ENCODE measurements at places on chromosomes 12 and 14. TPM values are rescaled to one million over a fixed set of nuclear protein-coding genes. Genes with fewer than 3 reads are reported as not detected.

GRCh38 chr14:100523131-100523842 lies 63.9 kb downstream of the BEGAIN start:
- DNase-seq, result peak; percentile 14

DNA sequence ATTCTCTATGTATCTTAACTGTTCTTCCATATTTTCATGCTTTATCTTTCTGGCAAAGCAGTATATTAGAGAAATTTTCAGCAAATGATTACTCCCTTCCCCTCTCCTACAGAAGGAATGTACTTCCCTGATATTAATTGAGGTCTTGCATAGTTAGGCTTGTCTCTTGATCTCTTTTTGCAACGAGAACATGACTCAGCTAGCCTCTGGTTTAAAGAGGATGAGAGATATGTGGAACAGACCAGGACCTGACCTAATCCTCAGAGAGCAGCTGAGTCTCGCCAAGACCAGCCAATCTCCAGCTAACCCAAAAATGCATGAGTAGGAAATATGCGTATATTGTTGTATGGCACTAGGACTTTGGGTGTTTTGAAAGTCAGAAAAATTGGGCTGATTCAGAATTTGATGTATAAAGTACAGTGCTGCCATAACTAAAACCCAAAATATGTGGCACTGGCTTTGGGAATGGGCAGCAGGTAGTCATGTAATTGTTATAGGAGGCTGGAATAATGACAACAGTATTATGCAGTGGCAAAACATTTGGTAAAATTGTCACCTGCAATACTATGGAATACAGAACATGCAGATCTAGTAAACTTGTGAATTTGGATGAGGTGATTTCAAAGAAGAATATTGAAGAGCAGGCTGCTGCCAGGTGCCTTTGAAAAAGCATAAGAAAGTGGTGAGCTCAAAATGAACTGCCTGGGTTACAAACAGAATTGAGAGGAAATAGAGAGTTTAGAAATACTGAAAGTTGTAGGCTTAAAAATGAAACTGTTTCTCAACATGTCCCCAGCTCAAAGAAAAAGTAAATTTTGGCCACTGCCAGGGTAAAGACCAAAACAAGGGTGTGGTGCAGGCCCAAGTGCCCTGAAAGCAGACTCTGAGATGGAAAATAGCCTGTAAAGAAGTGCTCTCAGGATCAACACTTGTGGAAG lies 9.3 kb upstream of the USP15 start:
- DNase-seq, result no peak

DNA sequence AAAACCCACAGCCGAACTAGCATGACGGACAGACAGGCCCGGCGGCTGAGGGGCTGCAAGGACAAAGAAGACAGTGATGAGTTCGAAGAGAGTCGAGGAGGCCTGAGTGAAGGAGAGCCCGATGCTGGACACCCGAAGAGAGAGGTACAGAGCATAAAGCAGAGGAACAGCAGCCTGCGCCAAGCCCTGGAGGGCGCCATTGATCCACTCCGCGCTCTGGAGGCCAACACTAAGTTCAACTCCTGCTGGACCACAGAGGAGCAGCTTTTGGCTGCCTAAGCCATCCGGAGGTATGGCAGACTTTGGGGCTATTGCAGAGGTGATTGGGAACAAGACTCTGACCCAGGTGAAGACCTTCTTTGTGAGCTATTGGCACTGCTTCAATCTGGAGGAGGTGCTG lies 7.8 kb upstream of the PLXNC1 start:
- peak; percentile 48 for DNase-seq

- no peak for DNase-seq
Observed at GRCh38 chr14:99619835-99620834, 16.1 kb upstream of the CCDC85C start.

DNA sequence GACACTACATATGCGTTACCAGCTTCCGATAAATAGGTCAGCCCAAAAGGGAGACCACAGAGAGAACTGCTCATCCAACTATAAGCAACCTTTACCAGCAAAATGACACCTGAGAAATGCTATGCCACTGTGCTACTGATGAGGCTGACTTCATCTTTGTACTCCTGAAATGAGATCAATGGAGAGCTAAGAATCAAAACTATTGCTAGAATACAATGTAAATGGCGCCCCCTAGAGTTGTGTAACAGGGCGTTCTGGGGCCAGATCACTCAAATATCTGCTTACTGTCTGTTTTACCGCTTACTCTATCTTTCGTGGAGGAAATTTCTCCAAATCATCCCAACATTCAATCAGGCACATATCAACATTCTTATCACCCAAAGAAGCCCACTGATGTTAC lies 4.6 kb downstream of the ZNF384 start:
- peak; percentile 49 for DNase-seq

DNA sequence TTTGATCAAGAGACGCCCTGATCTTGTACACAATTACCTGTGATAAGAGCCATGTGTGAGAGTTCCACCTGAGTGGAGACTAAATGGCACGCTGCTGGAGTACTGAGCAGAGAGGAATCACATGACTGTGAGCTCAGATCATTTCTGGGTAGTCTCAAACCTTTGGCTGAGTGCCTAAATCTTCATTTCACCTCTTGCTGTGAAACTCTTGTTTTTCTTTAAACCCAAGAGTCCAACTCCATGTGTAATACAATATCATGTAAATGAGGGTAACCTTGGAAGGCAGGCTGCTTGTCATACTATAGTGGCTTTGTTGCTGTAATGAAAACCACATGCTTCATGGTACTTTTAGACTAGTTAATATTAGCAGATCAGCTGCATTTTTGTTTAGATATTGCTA lies 156.9 kb downstream of the CAND1 start:
- peak; percentile 41 for DNase-seq

GRCh38 chr14:31405599-31406232 lies 14.6 kb downstream of the HEATR5A start:
- DNase-seq, result no peak

- DNase-seq, result no peak
Observed at GRCh38 chr14:67510836-67511235, 22.3 kb upstream of the PLEKHH1 start.

DNA sequence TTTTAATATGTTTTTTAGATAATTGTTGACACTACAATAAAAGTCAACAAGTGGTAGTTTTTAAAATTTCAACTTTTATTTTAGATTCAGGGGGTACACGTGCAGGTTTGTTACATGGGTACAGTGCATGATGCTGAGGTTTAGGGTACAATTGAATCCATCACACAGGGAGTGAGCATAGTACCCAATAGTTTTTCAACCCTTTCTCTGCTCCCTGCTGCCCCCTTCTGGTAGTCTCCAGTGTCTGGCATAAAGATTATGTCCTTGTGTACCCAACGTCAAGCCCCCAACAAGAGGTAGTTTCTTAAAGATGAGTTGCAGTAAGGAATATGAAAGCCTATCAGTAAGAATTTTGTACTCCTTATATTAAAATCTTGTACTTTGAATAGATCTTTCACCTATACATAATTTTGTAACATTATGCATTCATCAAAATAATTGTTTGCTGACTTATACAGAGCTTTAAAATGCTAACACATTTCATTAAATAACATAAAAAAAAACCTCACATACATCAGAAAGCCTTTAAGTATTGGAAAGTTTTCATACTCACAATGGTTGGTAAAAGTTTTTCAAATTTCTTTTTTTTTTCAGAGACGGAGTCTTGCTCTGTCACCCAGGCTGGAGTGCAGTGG lies 5.4 kb upstream of the RALGAPA1 start:
- DNase-seq, result peak; percentile 86

DNA sequence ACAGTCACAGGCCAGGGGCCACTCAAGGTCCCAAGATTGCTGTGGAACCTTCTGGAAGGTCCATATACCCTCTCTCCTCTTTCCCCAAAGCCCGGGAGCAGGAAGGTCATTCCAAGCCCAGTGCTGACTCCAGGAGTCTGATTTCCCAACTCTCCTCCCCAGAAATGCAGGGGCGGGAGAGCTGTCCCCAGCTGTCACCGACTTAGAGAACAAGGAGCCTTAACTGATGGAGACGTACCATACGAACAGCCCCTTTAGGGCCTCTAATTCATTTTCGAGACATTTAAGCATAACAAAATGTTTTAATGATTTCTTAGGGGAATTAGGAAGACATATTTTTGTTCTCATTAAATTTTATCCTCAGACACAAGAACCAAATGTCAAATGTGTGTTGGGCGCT lies 99.2 kb downstream of the PHETA1 start:
- no peak for DNase-seq

DNA sequence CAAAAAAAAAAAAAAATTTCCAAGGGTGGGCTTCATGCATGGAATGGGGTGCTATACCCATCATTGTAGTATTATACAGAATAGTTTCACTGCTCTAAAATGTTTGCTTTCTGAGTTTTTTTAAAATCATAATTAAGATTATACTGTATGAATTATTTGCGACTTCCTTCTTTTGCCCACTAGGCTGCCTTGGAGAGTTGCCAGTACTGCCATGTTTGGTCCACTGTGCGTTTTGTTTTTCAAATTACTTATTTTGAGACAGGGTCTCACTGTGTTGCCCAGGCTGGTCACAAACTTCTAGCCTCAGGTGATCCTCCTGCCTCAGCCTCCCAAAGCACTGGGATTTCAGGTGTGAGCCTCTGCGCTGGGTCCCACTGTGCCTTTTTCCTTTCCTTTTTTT lies 19.9 kb downstream of the PLBD2 start:
- DNase-seq, result no peak

GRCh38 chr12:26846416-26846815 lies 13.4 kb upstream of the ITPR2 start:
- DNase-seq, result no peak

GRCh38 chr12:65584016-65584415 lies 240.3 kb upstream of the HMGA2 start:
- no peak for DNase-seq

DNA sequence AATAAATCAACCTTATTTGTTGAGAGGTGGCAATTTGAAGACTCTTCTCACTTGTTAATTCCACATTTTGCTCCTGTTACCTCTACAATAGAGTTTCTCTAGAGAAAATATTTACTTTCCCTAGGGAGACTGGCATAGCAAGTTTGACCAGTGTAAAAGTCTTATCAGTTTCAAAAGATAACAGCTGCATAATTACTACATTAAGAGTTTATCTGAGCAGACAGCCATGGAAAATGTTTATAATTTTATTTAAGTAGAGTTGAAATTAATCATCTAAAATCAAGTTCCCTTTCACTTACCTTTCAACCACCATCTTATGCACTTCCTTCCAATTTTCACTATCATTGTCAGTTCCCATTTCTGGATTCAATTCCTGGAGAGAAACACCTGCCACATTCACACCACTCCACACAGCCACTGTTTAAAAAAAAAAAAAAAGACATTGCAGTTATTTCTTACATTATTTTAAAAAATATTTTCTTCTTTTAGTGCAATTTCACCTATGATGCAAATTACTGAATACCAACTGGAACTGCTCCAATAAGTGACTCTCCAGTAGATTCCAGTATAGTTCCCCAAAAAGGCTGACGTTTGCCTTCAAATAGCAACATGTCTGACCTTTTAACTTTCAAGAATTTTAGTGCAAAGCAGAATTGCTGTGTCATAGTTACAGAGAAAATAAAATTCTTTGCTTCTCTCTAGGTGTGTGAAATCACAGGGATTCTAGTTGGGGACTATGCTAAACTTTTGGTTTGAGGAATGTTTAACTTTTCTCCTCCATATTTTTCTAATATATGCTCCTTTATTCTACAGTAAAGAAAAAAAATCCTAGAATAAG lies 19.4 kb downstream of the LDHB start:
- DNase-seq, result no peak

GRCh38 chr12:31959701-31960391 lies 631 bp downstream of the RESF1 start:
- DNase-seq, result peak; percentile 73

DNA sequence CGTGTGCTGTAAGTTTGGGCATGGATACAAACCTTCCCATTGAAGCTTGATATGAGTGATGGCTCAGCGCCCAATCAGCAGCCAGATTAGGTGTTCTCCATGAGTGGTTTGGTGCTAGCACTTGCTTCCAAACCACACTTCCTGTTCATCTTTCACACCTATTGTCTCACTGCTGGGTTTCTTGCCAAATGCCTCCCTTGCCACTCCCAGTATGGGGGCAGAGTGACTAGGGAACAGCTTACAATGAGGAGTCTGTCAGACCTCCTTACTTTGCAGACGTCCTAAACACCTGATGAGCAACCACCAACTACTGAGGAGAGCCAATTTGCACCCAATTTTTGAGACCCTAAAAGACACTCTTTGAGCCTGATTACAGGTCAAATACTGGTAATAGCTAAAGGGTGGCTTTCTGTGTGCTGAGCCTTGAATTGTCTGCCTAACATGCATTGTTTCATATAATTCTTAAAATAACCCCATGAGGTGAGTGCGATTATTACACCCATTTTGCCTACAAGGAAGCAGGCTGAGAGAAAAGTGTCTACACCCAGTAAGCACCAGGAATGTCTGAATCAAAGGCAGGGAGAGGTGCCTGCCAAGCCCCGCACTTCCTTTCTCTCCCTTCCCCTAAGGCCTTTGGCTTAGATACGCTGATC lies 48.4 kb upstream of the FOS start:
- peak; percentile 66 for DNase-seq

- DNase-seq, result no peak
Observed at GRCh38 chr14:84581041-84581440, 948.9 kb upstream of the FLRT2 start.

GRCh38 chr14:94161981-94162380 lies 12.1 kb upstream of the PPP4R4 start:
- DNase-seq, result no peak

DNA sequence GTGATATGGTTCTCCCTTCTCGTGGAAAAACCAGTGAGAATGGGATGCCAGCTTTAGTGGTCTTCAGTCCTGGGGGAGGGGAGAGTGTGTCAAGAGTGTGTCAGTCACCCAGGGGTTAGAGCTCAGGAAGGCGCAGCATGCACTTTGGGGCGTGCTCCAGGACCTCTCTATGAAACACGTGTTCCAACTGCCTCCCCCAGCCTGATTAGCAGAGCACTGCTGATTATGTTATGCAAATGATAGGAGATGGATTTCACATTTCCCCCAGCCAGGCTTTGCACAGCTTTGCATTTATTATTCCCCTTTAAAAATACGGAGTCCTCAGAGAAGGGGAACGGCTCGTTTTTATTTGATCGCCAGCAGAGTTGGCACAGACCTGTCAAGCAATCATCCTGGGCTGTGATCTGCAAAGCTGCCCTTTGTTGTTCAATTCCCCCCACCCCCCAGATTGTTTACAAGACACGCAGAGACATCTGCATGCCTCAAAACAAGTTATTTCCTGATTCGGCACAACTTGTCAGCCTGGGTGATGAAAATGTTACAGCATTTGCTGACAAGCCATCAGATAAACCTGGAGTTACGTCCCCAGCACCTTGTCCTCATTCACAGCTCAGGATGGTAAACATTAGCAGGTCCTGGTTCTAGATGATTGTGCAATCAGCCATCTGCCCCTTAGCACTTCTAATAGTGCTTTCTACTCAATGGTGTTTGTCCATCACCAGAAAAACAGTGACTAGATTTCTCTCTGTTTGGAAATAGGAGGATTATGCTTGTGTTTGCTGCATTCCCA lies 196.5 kb downstream of the NOVA1 start:
- no peak for DNase-seq

- DNase-seq, result peak; percentile 2
Observed at GRCh38 chr12:111451232-111451631, 45.5 kb downstream of the SH2B3 start.

Gene GPRC5D
- 0.27 TPM for total RNA-seq

Gene OR4E2
- total RNA-seq, result not detected

Gene C12orf60
- 0.89 TPM for total RNA-seq

Gene NOVA1
- 3.7 TPM for total RNA-seq

Gene IFI27
- 709 TPM for total RNA-seq

Gene GPR65
- 1.2 TPM for total RNA-seq

Gene DBX2
- total RNA-seq, result not detected

Gene BLTP3B
- 23.8 TPM for total RNA-seq

Gene MEG3
- total RNA-seq, result 11.0 TPM

Gene NFATC4
- total RNA-seq, result 24.0 TPM

Gene RNASE3
- total RNA-seq, result not detected

Gene PIANP
- total RNA-seq, result 0.44 TPM

Gene HRK
- total RNA-seq, result 0.19 TPM
